ENCODE measurements at places on chromosomes 4 and X. TPM values are rescaled to one million over a fixed set of nuclear protein-coding genes. Genes with fewer than 3 reads are reported as not detected.

DNA sequence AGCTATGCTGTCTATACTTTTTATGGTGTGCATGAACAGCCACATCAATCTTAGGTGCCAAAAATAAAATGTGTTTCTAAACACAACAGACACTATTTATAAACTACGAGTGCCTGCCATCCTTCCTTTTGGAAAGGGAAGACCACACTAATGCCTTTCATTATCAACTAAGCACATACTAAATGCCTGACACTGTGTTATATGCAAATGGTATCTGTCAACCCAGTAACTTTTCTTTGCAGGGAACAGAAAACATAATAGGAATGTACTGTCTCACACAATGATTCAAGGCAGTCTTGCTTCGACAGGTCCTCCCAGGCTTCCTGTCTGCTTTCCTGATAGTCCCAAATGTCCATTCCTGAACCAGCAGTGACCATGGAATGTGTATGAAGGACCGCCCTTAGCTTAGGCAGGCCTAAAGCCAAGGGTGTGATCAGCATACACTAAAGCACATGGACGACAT is 43.8 kb downstream of the ADGRA3 start:
- no peak for DNase-seq

DNA sequence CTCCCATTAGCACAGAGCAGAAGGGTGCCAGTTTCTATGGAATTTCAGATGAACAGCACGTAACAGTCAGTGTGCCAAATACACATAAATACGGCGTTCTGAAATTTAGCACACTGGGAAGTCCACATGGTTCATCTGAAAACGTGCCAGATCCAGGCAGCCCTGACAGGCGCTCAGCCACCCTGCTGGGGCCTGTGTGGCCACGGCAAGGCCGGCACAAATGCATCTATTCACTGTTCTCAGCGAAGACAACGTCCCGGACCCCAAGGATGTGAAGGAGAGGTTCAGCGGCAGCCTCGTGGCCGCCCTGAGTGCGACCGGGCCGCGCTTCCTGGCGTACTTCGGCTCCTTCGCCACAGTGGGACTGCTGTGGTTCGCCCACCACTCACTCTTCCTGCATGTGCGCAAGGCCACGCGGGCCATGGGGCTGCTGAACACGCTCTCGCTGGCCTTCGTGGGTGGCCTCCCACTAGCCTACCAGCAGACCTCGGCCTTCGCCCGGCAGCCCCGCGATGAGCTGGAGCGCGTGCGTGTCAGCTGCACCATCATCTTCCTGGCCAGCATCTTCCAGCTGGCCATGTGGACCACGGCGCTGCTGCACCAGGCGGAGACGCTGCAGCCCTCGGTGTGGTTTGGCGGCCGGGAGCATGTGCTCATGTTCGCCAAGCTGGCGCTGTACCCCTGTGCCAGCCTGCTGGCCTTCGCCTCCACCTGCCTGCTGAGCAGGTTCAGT is 15.6 kb downstream of the DGKQ start:
- no peak for DNase-seq

GRCh38 chr4:31392923-31393322 is 672.8 kb downstream of the PCDH7 start:
- DNase-seq = no peak

CC2D2A gene
- total RNA-seq = not detected

GIMD1 gene
- not detected for total RNA-seq

ARHGAP36 gene
- total RNA-seq = not detected

MAGEA11 gene
- total RNA-seq = not detected

Measured in OCI-LY7 (cell line).